Esophagus squamous epithelium (tissue), 5 donors: ENCODE measurements at places on chromosomes 16 and 17.

DNA sequence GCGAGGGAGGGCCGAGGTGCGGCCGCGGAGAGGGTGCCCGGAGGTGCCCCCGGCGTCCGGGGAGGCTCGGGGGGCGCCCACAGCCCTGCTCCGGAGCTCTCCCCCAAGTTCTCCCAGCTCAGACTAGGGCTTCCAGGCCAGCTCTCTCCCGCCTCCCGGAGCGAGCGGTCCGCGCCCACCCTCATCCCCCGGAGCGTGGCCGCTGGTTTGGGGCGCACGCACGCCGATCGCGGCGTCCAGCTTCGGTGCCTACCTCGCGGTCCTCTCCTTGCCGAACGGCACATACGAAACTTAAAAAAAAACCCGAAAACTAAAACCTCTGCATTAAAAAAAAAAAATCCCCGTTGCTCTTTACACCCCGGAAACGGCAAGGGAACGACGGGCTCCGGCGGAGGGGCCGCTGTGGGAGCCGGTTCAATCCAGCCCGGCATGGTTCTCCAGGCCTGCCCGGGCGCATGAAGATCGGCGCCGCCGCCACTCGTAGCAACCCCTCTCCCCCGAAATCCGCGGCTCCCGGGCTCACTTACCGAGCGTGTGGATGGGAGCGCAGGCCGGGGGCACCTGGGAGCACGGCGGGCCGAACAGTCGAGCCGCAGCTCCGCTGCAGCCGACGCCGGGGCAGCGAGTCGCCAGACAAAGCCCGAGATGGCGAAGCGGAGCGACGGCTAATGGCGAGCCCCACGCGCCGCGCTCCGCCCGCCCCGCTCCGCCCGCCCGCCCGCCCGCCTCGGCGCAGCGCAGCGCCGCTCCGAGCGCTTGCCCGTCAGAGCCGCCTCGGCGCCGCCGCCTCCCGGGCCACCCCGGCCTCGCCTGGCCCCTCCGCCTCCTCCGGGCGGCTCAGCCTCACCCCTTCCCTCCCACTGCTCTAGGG is 973 bp upstream of the UBTF start:
- DNase-seq: no peak

DNA sequence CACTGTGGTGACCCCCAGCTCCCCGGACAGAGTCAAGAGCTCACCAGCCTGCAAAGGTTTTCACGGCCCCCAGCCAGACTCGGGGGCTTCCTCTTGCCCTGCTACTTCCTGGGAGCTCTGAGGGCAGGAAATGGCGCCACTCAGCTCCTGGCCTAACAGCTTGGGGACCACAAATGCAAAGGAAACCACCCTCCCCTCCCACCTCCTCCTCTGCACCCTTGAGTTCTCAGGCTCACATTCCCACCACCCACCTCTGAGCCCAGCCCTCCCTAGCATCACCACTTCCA is 375 bp upstream of the SPN start:
- DNase-seq: no peak

- DNase-seq: no peak
These were observed 255.5 kb upstream of the KCNJ16 start for GRCh38 chr17:69819316-69820087.

GRCh38 chr17:29214215-29215146 is 32.2 kb upstream of the CRYBA1 start:
- no peak for DNase-seq

DNA sequence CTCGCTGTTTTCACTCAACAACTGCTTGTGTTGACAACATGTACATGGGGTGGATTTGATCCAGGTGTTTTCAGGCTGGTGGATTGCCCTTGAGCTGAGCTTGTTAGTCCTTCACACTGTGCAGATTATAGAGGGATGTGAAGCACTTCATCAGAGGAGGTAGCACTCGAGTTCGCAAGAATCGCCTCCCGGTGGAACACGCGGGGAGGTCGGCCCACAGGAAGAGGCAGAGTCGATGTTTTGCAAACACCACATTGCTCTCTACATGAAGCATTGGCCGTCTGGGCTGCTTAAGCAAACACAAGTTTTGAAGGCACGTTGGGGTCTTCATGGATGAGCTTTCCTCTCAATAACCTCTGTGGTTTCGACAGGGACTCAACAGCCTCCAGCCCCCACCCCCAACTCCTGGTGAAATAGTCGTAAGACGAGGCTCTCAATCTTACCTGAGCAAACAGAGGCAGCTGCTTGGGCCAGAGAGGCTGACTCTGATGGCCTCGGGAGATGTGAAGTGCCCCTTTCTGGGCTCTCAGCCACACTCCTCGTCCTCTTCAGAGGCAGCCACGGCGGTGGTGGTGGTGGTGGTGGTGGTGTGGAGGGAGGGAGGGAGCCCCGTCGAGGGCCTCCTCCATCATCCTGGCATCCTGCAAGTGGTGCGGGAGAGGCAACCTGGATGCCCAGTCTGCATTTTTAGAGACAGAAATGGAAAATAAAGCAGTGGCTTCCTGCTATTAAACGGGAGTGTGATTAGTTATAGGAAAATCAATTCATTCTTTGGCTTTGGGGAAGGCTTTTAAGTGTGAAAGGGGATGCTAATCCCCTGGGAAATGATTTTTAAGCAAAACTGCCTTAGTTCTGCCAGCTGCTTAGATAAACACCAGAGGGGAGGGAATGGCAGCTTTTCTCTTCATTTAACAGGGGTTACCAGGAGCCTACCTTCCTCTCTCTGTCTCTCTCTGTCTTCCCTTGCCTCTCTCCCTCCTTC is 552.5 kb upstream of the EEF2KMT start:
- no peak for DNase-seq

DNA sequence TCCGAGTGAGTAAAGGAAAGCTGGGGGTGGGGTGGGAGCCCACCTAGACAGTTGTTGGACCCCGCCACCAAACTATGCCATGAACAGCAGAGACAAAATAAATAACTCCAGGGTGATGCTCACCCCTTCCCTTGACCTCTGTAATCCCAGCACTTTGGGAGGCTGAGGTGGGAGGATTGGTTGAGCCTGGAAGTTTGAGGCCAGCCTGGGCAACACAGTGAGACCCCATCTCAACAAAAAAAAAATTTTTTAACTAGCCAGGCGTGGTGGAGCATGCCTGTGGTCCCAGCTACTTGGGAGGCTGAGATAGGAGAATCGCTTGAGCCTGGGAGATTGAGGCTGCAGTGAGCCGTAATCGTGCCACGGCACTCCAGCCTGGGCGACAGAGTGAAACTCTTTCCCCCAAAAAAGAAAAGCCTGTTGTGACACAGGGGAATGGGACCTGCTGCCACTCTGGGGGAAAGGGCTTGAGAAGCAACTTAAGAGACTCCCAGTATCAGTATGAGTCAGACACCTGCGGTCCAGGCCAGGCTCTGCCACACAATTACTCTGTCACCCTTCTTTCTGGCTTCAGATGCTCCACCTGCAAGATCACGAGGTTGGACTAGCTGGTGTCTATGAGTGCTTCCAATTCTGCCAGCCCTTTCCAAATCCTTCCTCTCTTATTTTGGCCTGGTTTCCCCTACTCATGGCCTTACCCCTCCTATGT is 5.0 kb downstream of the SGCA start:
- no peak for DNase-seq

- no peak for DNase-seq
These were observed 96.8 kb downstream of the IRF8 start for GRCh38 chr16:85995541-85996423.
